Fibroblast of skin of right quadriceps (primary cell): ENCODE measurements at places on chromosomes 11 and 22.

GRCh38 chr11:126132319-126132718 lies 69.7 kb upstream of the CDON start:
- peak; percentile 29 for DNase-seq

DNA sequence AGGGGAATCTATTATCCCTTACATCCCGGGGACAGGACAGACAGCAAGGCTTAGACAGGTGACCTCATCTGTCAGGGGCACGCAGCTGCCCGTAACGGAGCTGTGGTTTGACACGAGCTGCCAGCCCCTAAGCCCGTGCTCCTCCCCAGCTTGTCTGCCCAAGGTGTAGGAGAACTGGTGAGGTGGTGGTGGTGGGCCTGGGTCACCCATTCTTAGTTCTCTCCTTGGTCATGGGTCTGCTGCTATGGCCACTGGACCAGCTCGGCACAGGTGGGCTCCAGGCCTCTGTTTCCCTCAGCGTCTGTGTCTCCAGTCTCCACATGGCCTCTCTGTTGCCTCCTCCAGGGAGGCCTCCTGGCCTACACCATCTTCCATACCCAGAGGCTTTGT lies 5.4 kb downstream of the PARVG start:
- no peak for DNase-seq

- DNase-seq: no peak
These were observed 38.9 kb downstream of the GRIA4 start for GRCh38 chr11:105648762-105649161.

DNA sequence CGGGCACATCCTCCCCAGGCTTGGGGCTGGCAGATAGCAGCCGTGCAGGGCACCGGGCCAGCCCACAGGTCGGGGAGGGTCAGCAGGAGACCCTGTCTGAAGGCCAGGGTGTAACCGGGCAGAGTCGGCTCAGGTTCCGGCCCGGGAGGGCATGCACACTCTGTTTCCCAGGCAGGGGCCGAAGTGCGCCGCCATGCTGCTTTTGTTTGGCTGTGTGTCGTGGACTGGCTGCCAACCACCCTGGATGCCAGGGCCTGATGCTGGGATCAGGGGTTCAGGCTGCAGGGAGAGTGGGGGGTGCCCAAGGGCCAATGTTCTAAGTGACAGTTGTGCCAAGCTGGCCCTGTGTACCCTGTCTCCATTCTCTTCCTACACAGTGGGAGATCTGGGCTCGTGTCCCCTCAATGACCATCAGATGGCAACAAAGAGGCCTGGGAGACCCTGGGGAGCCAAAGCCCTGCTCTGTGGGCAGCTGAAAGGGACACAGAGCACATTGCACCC lies 120.9 kb upstream of the B3GAT1 start:
- no peak for DNase-seq

- no peak for DNase-seq
These were observed 7.4 kb downstream of the LRRC75B start for GRCh38 chr22:24585461-24585860.

DNA sequence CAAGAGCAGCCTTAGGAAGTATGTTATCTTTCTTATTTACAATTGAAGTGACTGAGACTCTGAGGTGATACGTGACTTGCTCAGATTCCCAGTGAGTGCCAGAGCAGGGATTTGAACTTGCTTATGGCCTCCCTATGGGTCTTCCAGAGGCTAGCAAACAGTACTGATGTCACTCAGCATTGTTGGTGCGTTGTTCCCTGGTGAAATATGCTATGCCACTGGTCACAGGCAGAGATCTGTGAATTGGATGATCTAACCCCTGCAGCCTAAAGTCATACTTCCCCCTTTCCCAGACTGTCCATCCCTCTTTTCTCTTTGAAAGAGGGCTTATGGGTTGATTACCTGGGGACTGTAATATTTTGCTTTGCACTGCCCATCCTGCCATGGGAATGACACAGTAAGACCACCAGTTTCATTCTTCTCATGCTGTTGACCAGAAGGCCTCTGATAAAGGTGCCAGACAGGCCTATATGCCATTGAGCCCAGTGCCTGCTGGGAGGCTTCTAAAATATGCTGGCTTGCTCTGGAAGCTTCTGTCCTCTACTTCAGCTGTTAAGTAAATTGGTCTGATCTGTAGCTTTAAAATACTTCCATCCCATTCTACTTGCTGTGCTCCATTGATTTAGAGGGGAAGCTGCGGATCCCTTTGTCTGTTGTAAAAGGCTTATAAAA lies 152.2 kb upstream of the E2F8 start:
- DNase-seq: no peak

DNA sequence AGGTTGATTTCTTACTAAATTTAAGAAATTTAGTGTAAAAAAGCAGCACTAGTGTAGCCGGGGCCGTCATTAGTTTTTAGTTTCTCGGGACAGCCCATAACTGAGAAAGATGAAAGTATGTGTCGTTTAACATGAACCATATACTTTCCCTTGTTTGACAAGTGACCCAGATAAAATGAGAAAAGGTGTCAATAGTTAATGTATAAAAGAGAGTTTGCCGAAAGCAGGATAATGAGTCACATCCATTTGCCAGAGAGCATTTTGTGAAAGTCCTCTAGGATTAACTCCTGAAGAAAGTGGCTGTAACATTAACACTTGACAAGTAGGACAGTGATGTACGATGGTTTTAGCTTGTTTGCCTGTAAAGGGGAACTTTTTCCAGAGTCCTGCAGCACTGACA lies 13.5 kb downstream of the OR52K1 start:
- DNase-seq: no peak

DNA sequence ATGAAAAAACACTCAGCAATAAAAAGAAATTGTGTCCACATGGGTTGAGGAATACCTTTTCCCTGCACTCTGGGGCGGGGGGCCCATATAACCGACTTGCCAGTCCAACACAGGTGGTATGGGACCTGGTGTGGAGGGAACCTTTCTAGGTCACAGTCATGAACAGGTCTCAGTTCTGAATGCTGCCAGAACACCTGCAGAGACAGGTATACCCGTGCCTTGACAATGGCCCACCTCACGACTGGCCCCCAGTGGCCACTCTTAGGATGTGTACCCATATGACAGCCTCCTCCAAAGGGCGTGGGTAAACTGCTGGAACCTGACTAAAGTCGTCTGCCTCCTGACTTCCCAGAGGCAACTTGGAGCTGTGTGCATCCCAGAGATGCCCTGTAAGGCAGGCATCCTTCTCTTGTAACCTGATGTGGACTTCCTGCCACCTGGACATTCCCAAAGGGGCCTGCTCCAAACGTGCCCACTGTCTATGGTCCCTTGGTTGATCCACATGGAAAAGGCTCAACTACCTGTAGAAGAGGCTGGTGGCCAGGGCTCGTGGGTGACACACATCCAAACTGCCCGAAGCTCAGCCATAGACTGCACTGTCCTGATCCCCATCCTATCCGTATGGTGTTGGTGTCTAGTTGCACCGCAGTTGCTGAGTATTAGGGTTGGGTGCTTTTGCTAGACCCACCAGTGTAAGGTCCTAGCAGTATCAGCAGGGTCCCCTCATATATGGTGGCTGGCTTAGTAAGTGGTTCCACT lies 859.3 kb downstream of the BRD1 start:
- DNase-seq: no peak

DNA sequence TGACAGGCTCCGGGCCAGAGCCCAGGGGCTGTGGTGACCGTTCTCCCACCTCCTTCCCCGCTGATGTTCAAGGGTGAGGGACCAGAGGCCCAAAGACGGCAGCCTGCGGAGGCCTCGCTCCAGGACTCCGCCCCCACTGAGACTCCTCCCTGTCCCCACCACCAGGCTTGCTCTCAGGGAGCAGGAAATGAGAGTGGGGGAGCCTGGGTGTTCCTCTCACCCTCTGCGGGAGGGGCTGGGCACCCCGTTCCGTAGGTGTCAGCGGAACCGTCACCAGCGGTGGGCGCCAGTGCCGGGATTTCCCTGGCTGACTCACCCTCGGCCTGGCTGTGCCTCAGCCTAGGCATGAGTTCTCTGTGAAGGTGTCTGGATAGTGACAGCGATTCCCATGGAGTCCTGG lies 15.7 kb downstream of the DAGLA start:
- DNase-seq: peak; percentile 71

DNA sequence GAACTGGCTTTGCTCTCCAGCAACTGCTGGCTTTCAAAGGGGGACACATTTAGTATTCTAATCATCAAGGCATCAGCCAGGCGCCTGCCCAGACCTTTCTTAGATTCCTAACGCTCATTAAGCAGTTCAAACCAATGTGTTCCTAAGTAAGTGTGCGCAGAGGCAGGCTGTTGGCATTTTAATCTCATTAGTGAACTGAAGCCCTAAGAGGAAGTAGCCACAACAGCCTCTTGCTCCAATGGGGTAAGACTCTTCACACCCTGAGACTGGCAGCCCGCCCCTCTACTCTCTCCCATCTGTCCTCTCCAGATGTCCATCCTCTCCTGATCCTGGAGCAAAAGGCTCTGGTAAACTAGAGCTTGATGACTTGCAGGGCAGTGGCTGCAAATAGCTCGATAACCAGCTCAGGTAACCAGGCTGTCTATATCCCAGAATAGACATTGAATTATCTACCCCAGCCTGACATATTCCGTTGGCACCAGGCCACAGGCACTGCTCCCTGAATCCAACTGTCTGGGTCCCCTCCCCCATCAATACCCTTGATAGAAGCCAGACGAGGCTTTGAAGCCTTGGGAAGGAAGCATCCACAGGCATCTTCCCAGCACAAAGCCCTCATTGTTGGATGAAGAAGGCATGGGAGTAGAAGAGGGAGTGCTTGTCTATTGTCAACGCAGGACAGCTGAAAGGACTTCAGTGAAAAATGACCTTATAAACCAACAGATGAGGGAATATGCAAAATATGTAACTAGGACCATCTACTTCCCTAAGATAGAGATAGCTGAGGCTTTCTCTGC lies 321.1 kb downstream of the TENM4 start:
- DNase-seq: no peak

GRCh38 chr22:40423882-40424640 lies 53.7 kb downstream of the SGSM3 start:
- DNase-seq: no peak

DNA sequence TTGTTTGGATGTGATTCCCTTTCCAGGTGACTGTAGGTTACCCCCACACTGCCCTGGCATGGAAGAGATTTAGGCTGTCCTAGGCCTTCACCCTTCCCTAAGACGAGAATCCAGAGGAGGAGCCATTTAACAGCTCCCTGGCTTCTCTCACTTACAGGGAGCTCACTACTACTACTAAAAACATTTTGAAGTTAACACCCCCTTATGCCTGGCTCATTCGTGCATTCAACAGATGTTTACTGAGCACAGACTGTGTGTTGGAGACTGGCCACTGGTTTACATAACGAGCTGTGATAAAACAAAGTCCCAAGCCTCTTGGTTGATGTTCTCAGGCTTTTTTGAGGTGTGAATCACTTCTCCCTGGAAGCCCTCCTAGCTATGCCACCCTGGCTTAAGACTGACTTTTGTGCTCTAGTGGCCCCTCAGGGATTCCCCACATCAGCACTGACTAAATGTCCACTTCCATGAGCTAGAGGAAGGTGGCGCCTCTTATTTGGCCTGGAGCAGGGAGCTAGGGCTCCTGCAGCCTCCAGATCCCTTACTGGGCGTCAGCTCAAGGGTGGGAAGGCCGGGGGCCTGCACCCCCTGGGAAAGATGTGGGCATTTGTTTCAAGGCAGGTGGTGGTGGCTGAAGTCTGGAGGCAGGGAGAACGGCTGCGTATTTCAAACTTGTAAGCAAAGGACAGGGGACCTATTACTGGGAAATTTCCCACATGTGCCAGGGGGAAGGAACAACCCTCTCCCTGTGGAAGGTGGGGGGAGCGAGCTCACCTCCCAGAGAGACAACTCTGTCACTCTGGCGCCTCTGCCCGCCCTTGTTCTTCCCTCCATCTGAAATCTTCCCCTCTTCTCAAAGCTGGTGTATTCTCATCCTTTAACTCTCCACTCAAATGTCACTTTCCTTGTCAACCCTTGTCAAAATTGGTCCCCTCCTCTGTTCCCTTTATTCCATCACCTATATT lies 19.4 kb upstream of the MALAT1 start:
- DNase-seq: peak; percentile 81

- no peak for DNase-seq
These were observed 269.1 kb downstream of the TBC1D22A start for GRCh38 chr22:47031628-47031915.

DNA sequence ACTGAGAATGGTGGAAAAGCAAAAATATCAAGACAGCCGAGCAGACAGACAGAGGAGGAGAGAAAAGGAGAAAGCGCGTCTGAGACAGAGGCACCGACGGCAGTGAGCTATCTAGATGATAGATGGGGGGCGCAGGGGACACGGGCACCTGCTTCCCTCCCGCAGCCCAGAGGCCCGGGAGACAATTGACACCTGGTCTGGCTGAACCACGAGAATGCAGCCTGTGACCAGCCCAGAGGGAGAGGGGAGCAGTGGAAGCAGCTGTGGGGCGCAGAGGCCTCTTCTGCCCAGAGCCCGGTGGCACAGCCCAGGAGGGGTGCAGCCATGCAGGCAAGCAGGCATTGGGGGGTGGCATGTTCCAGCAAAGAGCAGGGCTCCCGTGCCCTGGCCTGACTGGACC lies 48.2 kb downstream of the ELFN2 start:
- no peak for DNase-seq

- peak; percentile 82 for DNase-seq
These were observed 38.5 kb upstream of the GLYATL1 start for GRCh38 chr11:58900479-58901420.

DNA sequence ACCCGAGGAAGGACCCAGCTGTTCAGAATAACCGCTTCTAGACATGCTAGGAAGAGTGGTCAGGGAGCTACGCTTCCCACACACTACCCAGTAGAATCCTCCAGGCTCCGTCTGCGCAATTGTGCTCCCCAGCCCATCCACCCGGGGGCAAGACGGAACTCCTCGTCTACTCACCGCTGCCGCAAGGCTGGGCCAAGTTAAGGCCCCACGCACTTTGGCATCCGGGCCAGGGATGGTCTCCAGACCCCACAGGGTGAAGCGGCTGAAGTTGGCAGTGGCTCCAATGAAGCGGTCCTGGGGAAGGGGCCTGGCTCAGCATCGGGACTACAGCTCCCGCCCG lies 757 bp downstream of the RNASEH2C start:
- peak; percentile 29 for DNase-seq

- no peak for DNase-seq
These were observed 73.5 kb downstream of the COMMD9 start for GRCh38 chr11:36215693-36216060.

DNA sequence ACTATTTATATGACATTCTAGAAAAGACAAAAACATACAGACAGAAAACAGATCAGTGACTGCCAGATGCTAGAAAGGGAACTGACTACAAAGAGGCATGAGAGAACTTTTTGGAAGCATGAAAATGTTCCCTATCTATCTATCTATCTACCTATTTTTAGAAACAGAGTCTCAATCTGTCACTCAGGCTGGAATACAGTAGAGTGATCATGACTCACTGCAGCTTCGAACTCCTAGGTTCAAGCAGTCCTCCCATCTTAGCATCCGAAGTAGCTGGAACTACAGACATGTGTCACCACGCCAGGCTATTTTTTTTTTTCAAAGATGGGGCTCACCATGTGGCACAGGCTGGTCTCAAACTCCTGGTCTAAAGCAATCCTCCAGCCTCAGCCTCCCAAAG lies 6.9 kb downstream of the SBF2 start:
- DNase-seq: no peak

- DNase-seq: peak; percentile 53
These were observed 6.9 kb downstream of the CDC42EP1 start for GRCh38 chr22:37566903-37567798.

GRCh38 chr11:128517451-128518230 lies 69.7 kb downstream of the ETS1 start:
- peak; percentile 80 for DNase-seq

GRCh38 chr11:859394-860131 lies 16.9 kb downstream of the TSPAN4 start:
- peak; percentile 78 for DNase-seq

GRCh38 chr11:119316016-119316728 lies 758 bp downstream of the MCAM start:
- DNase-seq: no peak
